Thyroid gland (tissue), 4 donors: ENCODE measurements at places on chromosomes 1 and 21. TPM values are rescaled to one million over a fixed set of nuclear protein-coding genes. Genes with fewer than 3 reads are reported as not detected.

The MR1 gene
- total RNA-seq = 22.4 TPM

The MPL gene
- total RNA-seq = not detected

- no peak overlapping the region for H3K27ac ChIP-seq
- H3K4me1 ChIP-seq = peaks cover 7% of the 10 kb centered on the region
- H3K27me3 ChIP-seq = no peaks in the 10 kb centered on the region
- no peak for DNase-seq
These were observed 44.3 kb downstream of the NEK2 start for GRCh38 chr1:211631168-211631567.

GRCh38 chr1:11955221-11955620, 20.7 kb downstream of the PLOD1 start:
- H3K4me3 ChIP-seq = no peak overlapping the region
- H3K27ac ChIP-seq = no peak overlapping the region
- H3K4me1 ChIP-seq = no peaks in the 10 kb centered on the region
- peaks cover 17% of the 10 kb centered on the region for H3K36me3 ChIP-seq
- no peaks in the 10 kb centered on the region for H3K27me3 ChIP-seq

The AJAP1 gene
- total RNA-seq = 0.22 TPM

- no peak for DNase-seq
- H3K36me3 ChIP-seq = no peaks in the 10 kb centered on the region
- H3K4me3 ChIP-seq = no peak overlapping the region
- no peaks in the 10 kb centered on the region for H3K27me3 ChIP-seq
- no peak overlapping the region for H3K27ac ChIP-seq
These were observed 6.3 kb downstream of the MX2 start for GRCh38 chr21:41367945-41368734.
